Activated CD4-positive, alpha-beta T cell treated with anti-CD3 and anti-CD28 coated beads, Interleukin-2, Interleukin-4, amounts not matched to agents 100 ng/mL and 50 ng/mL, durations not matched to agents 16 hours and 8 hours (primary cell): ENCODE measurements at places on chromosomes 2 and 18.

DNA sequence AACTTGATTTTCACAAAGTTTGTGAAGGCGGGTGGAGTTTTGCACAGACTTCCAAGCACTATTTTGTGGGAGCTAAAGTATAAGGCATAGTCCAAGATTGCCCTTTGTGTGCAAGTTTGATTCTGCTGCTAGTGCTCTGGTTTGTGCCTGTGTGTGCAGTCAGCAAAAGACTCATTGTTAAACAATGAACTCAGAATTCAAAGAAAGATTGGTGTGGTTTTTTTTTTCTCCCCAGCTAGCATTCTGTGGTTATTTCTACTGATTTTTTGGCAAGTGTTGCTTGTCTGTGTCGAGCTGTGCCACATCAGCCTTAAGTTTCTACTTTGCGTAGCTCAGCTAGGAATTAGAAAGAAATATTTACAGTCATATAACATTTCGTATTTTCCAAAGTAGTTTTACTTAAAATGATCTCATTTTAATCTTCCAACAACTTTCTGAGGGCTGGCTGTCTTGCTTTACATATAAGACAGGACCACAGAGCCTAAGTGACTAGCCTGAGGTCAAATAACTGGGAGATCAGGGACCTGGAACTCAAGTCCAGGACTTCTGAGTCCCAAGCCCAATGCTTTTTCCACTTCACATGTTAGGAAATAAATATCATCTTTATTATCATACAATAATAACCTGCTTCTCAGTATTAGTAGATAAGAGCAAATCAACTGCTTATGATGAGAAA lies 69.8 kb downstream of the BABAM2 start:
- peak; percentile 62 for DNase-seq

DNA sequence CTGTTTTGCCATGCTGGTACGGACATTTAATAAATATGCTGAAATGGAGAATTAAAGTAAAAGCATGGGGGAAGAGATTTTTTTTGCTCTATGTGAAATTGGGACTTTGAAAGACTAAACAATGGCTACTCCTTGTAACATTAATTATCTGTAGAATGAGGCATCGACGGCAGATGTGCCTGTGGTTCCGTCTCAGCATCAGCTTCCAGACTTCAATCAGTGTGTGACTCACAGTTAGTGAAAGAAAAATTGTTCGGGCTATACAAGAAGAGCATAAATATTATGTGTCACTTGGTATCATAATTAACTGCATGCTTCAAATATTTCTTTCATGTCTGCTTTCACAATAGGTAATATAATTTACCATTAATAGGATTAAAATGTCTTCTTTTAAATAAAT lies 117.0 kb upstream of the SMIM21 start:
- no peak for DNase-seq

GRCh38 chr18:58004317-58004716 lies 39.7 kb upstream of the NEDD4L start:
- no peak for DNase-seq

DNA sequence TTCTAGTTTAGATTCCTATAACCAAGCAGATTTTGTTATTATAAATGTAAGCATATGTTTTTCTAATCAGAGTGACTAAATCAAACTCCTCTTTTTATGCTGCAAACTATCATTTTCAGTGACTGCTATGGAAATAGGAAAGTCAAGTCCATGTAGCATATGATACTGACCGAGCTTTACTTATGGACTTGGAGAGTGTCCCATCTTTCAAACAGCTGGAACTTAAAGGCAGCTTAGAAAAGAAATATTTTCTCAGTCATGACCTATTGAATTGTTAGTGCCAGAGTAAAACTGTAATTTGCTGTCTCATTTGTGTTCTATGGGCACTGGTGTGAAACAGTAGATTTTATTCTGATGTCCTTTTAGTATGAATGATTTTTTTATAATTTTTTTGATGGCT lies 76.7 kb downstream of the PHLPP1 start:
- DNase-seq, result no peak

DNA sequence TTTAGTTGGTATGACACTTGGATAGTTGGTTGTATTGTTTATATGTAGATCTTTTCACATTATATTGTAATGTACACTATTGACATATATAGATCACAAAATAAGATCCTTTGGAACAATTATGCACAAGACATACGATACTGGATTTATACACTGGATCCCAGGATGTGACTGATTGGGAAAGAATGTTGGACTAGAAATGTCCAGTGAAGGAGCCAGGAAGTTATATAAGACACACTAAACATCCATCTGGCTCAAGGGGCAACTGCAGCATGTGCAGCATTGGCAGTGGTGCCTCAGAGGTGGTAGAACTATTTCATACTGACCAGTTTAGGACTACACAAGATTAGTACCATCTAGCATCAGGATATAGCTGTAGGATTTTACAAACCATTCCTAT lies 104.9 kb downstream of the TRABD2A start:
- DNase-seq, result no peak

GRCh38 chr2:177249038-177249437 lies 15.5 kb downstream of the NFE2L2 start:
- no peak for DNase-seq

DNA sequence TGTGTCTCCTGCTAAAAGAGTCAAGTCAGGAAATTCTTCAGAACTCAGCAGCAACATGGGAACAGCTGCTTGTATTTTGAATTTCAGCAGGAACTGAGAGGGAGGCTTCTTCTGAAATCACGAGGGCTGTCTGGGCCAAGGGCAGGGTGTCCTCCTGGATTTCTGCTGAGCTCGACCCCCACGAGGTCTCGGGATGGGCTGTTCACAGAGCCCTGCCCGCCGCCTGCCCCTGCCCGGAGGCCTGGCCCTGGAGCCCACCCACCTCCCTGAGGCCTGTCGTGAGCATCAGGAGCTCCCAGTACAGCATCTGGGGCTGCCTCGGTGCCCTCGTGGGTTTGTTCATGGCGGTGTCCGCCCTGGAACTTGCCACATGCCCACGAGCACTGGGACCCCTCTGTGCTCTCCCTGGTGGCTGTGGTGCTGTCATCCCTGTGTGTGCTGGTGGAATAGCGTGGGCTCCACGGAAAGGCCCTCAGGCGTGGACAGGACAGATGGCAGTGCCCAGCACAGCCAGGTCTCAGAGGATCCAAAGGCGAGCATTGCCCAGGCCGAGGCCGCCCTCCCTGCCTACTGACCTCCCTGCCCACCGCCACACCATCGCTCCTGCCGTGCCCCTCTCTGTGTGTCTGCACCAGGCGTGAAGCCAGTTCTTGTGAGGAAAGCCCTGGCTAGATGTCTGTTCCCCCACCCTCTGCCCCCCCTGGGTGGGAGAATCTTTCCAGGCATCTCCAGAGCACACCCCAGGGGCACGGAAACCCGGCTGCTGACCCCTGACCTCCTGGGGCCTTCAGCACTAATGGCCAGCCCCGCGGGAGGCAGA lies 25.9 kb downstream of the RAMP1 start:
- no peak for DNase-seq

GRCh38 chr2:163878718-163879117 lies 142.9 kb upstream of the FIGN start:
- no peak for DNase-seq

DNA sequence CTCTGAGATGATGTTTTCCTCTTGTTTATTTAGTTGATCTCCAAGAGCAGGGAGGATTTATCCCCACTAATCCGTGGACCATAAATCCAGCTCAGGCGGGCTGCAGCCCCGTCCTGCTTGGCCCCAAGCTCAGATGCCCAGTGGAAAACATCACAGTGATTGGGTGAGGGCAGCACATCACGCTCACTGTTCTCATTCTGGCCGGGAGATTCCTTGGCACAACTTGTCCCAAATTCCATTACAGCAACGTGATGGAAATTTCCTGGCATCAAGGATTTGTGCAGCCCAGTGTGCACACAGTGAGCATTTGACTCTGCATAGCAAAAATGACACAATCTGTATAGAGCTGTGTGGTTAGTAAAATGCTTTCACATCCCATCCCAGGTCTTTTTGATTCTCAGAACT lies 96.8 kb downstream of the VAPA start:
- DNase-seq, result no peak

- DNase-seq, result no peak
Observed at GRCh38 chr2:234879671-234880455, 72.0 kb upstream of the SH3BP4 start.

DNA sequence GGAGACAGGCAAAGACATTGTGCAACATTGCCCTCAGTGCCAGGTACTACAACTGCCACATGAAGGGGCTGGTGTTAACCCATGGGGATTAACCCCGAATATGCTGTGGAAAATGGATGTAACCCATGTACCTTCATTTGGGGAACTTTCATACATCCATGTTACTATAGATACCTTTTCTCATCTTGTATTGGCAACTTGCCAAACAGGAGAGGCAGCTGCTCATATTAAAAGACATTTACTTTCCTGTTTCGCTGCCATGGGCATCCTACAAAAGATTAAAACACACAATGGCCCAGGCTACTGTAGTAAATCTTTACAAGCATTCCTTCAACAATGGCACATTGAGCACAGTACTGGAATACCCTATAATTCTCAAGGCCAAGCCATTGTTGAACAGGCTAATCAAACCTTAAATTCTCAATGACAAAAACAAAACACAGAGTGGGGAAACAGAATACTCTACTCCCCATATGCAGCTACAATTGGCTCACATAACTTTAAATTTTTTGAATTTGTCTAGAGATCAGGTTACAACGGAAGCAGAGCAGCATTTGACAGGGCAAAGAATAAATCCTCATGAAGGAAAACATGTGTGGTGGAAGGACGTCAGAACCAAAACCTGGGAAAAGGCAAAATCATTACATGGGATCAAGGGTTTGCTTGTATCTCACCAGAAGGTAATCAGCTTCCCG lies 1723.5 kb upstream of the LRRTM1 start:
- DNase-seq, result no peak

DNA sequence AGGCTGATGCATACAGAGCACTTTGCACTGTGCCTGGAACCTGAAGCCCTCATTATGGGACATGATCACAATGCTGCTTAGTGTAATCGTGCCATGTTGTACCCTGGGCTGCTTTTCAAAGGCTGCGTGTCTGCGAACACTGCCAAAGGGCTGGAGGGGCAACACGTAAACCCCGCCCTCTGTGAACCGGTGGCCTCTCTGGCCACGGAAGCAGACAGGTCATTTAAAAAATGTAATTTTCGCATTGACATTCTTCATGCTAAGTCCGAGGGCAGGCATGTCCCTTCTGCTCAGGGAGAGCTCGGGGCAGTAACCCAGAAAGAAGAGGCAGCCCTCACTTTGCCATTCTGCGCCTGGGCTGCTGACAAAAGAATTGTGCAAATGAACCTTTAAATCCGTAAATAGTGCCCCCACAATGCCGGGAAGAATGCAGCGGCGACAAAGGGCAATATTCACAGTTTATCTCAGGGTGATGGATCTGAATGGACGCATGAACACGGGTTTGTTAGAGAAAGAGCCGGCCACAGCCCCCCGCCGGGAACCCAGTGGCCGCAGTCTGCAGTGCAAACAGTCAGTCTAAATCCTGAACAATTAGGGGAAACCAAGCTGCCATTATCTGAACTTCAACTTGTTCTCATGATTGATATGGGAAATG lies 226.1 kb downstream of the MYCN start:
- DNase-seq, result no peak

DNA sequence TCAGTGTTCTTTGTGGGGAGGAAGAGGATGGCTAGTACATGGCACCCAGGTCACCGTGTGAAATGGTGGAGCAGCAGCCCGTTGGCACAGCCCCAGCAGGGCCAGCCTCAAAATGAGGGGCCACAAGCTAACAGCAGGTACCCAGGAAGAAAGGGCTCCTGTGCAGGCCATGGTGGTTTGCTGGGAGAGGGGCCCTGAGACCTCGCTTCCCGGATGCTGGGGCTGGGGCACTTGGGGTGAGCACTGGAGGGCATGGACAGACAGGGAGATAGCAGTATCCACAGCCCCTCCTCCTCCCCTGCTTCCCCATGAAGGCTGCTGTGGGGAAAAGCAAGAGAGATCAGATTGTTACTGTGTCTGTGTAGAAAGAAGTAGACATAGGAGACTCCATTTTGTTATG lies 16.2 kb upstream of the TEX44 start:
- no peak for DNase-seq

GRCh38 chr2:228657807-228658402 lies 476.4 kb upstream of the SPHKAP start:
- DNase-seq, result no peak

DNA sequence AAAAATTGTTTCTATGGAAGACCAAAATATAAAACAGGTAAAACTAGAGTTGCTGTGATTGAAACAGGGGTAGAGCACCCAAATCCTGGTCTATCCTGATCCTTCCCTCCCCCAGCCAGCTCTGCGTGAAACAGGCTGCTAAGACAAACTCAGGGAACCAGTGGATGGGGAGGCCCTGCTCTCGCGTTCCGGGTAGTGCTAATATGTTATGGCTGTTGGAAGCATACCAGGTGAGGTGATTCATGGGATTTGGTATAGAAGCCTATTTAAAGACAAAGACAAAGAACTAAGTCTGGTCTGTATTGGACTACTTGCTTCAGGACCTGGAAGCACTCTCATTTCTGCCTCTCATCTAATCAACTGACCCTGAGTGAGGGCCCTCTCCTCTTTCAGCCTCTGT lies 63.0 kb upstream of the CCBE1 start:
- DNase-seq, result no peak

- DNase-seq, result no peak
Observed at GRCh38 chr2:240962300-240963064, 35.9 kb upstream of the SNED1 start.

- DNase-seq, result no peak
Observed at GRCh38 chr18:36543991-36544725, 246.6 kb downstream of the FHOD3 start.

DNA sequence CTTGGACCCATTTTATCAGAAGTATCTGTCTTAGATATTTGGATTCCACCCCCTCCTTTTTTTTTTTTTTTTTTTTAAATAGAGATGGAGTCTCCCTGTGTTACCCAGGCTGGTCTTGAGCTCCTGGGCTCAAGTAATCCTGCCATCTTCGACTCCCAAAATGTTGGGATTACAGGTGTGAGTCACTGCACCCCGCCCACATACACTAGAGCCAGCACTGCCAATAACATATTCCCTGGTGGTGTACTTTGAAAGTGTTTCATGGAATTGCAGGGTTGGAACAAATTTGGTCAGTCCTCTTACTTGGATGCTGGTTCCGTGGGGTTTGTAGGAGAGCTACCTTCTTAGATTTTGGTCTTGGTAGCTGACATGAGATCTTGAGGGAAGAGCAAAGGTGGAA lies 15.0 kb downstream of the PDCL3 start:
- no peak for DNase-seq

- no peak for DNase-seq
Observed at GRCh38 chr2:130371723-130372054, 15.8 kb downstream of the PTPN18 start.

GRCh38 chr2:98087447-98088020 lies 567 bp downstream of the VWA3B start:
- no peak for DNase-seq

DNA sequence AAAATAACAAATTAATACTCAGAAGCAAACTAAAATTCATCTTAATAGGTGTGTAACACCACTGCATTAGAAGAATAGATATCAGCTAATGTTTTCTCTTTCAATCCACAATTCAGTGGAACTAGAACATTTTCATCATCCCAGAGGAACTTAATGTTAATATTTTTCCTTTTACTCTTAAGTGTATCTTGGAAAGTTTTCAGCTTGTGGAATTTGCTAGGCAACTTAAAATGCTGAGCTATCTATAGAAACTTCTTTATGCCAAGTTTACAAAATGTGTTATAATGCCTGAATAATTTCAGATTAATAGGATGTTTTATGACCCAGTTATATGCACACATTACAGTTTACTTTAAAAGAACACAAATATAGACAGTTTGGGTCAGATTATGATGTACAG lies 86.6 kb upstream of the FAM237A start:
- DNase-seq, result no peak
